ENCODE measurements at places on chromosomes 4 and X. TPM values are rescaled to one million over a fixed set of nuclear protein-coding genes. Genes with fewer than 3 reads are reported as not detected.

Gene EVC2
- total RNA-seq, result 5.7 TPM

Gene PTCHD1
- total RNA-seq, result 2.8 TPM

Gene TRMT44
- 39.8 TPM for total RNA-seq

Gene OTUD6A
- not detected for total RNA-seq

Gene TKTL1
- not detected for total RNA-seq

Gene PRDM5
- 14.9 TPM for total RNA-seq

GRCh38 chr4:137635601-137636000 is 103.3 kb upstream of the PCDH18 start:
- DNase-seq, result no peak

- no peak for DNase-seq
These were observed 265.3 kb downstream of the RCHY1 start for GRCh38 chr4:75248770-75249407.

DNA sequence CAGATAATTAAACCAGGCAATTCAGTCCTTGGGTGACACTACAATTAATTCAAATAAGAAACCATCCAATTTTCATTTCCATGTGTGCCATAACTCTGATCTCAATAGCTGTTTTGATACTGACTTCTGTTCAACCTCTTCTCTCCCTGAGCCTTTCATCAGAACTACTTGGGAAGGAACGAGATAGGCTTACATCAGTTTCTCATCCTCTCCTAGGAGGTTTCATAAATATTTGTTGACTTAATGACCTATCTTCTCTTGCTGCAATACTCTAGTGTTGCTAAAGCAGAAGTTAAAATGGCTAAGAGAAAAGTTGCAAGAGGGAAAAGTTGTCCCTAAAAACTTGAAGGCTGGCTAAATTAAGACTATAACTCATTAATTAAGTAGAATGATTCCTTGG is 41.8 kb downstream of the PRKG2 start:
- DNase-seq, result no peak

DNA sequence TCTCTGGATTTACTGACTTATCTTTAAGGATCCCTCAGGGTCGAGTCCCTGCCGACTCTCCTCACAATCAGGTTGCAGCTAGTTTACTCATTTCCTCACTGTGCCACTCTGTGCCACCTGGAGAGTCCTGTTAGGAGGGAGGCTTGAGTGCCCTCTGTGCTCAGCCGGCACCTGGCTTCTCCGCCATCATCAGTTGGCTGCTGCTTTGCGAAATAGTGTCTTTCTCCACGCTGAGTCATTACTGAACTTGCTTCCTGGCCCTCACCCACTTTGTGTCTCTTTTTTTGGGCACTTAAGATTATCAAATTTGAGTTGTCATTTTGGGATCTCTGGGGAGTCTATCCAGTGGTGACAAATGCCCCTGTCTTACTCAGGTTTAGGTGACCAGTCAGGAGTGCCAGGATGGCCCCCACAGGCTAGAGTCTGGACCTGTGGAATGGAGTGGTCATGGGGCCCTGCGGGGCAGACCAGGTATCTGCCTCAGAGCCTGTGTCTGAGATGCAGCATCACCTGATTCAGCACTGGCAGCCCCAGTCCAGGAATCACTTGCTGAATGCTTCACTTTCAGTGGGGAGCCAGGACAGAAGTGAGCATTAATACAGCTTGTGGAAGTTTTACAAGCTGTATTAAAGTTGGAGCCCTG is 37.7 kb downstream of the JADE1 start:
- no peak for DNase-seq

DNA sequence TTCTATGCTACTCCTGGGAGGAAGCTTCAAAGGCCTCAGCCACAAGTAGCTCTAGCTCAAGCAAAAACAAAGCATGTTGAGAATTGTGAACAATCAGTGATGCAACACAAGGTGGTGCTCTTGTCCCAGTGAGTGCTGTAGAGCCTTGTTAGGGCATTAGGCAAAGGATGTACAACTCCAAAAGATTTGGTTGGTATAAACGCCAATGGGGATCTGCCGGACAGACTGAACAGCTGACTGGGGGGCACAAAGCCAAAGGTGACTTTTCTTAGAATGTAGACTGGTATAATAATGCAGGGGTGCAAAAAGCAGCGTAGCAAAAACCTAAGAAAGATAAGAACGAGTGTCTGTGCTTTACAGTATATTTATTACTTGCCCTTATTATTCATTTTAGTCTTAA is 62.6 kb upstream of the ALB start:
- no peak for DNase-seq

- DNase-seq, result no peak
These were observed 17.1 kb upstream of the TMEM150C start for GRCh38 chr4:82578935-82579334.

- no peak for DNase-seq
These were observed 22.1 kb downstream of the TNIP2 start for GRCh38 chr4:2733844-2734574.

All from ascending aorta (tissue), 2 donors.